ENCODE measurements at places on chromosomes 4 and X.

DNA sequence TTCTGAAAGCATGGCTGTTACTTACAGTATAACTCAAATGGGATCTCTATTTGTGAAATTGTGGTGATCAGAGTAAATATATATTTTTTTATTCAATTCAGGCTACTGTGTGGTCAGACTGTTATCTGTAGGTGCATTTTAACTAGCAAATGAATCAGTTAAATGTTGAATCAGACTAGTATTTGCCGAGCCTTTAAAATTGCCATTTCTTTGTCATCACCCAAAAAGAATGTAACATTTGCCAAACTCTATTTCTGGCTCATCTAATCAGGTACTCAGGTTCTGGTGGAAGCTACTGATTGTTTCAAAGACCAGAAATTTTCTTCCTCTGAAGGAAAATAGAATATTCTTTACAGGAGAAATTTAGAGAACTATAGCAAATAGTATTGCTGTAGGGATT is 1.8 kb upstream of the NAA15 start:
- H3K4me3 ChIP-seq, result peak overlapping the region; percentile 99
- peaks cover 40% of the 10 kb centered on the region for H3K4me1 ChIP-seq
- 0 out of 2 replicates have a peak, but pooled peaks cover 4% of the 10 kb centered on the region for H3K36me3 ChIP-seq
- no peaks in the 10 kb centered on the region for H3K27me3 ChIP-seq
- H3K27ac ChIP-seq, result peak overlapping the region; percentile 72

DNA sequence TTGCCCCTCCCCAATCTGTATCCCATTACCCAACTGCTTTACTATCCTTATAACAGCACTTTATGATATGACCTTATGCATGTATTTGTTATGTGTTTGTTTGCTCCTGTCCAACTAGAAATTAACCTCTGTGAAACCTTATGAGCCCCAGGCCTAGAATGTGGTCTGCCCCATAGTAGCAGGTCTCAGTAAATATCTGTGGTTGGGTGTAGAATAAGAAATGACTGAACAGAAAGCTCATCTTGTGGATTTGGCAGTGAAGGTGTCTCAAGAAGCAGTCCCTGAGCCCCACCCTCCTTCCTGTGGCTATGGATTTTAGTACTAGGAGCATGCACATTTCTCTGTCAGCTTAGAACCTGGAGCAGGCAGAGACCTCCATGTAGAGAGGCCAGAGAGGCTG is 229.0 kb upstream of the LCORL start:
- no peaks in the 10 kb centered on the region for H3K27me3 ChIP-seq
- H3K27ac ChIP-seq, result no peak overlapping the region
- no peaks in the 10 kb centered on the region for H3K36me3 ChIP-seq
- DNase-seq, result no peak

DNA sequence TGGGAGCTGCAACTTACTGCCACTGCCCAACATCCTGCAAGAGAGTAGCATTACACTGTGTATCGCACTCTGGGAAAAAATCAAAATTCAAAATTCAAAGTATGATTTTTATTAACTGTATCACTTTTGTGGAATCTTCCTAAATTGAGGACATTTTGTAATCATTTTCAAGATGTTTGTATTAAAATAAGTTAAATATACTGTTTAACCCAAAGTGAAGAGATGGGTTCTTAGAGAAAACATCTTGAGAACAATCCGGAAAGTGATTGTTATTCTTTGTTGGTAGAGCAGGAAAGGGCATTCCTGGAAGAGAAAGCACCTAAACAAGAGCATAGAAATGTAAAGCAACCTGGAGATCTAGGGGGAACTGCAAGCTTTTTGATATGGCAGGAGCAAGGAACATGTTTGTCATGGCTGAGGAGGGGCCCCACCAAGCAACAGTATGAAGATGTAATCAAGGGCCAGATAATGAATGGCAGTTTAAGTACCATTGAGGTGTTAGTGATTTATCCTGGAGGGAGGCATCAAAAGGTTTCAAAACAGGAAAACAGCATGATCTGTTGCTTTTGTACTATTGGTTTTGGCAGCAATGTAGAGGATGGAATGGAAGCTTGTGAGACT is 14.1 kb upstream of the SEC24D start:
- H3K27ac ChIP-seq, result no peak overlapping the region
- H3K36me3 ChIP-seq, result no peaks in the 10 kb centered on the region
- H3K4me1 ChIP-seq, result no peaks in the 10 kb centered on the region
- H3K4me3 ChIP-seq, result peak overlapping the region; percentile 48

DNA sequence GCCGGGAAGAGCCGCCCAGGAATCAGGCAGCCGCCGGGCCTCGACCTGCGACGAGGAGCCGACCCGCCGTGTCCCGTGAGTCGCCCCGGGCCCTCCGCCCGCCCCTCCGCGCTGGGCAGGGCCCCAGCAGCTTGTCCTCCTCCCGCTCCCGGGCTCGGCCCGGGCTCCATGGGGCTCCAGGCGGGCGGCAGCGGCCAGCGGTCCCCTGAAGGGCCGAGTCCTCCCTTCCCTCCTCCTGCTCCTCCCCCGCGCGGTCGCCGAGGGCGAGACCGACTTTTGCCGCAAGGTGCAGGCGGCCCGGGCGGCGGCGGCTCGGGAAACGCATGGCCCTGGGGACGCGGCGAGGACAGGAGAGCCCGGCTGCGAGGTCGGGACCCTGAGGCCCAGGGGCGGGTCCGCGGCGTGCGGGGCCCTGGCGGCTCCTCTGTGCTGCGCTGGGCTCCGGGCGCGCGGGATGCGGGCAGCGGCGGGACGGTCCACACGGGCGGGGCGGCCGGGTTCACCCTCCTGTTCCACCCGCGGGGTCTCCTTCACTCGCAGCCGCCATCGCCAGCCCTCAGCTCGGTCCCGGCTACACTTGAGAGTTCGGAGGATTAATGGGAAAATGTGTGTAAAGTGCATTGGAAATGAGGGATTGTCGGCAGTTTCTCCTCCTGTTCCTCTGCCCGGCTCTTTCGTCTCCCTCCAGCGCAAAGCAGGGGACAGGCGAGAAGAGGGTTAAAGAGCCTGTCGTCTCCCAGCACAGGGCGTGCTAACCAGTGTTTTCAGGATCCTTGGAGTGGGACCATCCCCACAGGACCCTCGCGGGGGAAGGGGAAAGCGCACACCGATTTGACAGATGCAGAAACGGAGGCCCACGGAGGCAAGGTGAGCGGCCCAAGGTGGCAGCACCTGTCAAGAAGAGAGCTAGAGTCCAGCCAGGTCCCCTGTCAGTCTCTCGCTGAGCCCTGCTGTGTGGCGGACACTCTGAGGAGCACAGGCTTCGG is 16.6 kb upstream of the ZNF718 start:
- DNase-seq, result no peak
- no peaks in the 10 kb centered on the region for H3K27me3 ChIP-seq
- H3K4me3 ChIP-seq, result no peak overlapping the region
- no peak overlapping the region for H3K27ac ChIP-seq
- H3K36me3 ChIP-seq, result no peaks in the 10 kb centered on the region
- no peaks in the 10 kb centered on the region for H3K4me1 ChIP-seq

GRCh38 chr4:175271010-175271630 is 353.0 kb downstream of the ADAM29 start:
- no peaks in the 10 kb centered on the region for H3K27me3 ChIP-seq
- H3K4me3 ChIP-seq, result no peak overlapping the region
- no peaks in the 10 kb centered on the region for H3K36me3 ChIP-seq
- H3K4me1 ChIP-seq, result no peaks in the 10 kb centered on the region
- no peak overlapping the region for H3K27ac ChIP-seq
- DNase-seq, result peak; percentile 24

GRCh38 chr4:53767482-53767881 is 176.2 kb upstream of the LNX1 start:
- no peaks in the 10 kb centered on the region for H3K36me3 ChIP-seq
- no peak overlapping the region for H3K27ac ChIP-seq
- no peaks in the 10 kb centered on the region for H3K27me3 ChIP-seq
- H3K4me3 ChIP-seq, result no peak overlapping the region
- no peaks in the 10 kb centered on the region for H3K4me1 ChIP-seq
- DNase-seq, result no peak

DNA sequence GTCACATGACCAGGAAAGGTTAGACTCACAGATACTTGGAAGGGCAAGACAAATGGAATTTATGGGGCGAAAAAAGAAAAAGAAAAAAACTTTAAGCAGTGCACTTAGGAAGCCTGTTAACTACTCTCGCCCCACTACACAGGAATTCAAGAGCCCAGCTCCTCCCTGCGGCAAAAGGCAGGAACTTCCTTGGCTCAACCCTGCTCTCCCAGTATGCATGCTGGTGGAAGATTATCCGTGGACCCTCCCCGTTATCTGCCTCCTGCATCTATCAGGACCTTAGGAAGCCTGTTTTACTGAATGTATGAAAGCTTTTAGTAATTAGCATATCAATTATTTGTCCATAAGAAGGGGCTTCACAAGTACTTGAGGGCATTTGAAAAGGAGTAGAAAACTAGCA is 40.1 kb upstream of the RPA4 start:
- no peaks in the 10 kb centered on the region for H3K27me3 ChIP-seq
- no peak overlapping the region for H3K4me3 ChIP-seq
- DNase-seq, result no peak
- H3K36me3 ChIP-seq, result no peaks in the 10 kb centered on the region

- H3K36me3 ChIP-seq, result peaks cover 5% of the 10 kb centered on the region
- H3K27ac ChIP-seq, result no peak overlapping the region
- no peaks in the 10 kb centered on the region for H3K27me3 ChIP-seq
Measured at GRCh38 chr4:20353646-20354045, 101.9 kb downstream of the SLIT2 start.

- no peaks in the 10 kb centered on the region for H3K4me1 ChIP-seq
- no peak for DNase-seq
- H3K27me3 ChIP-seq, result no peaks in the 10 kb centered on the region
- no peak overlapping the region for H3K27ac ChIP-seq
- H3K36me3 ChIP-seq, result no peaks in the 10 kb centered on the region
Measured at GRCh38 chr4:62500296-62500695, 1300.2 kb downstream of the ADGRL3 start.

GRCh38 chrX:51336584-51336983 is 4.0 kb downstream of the NUDT10 start:
- no peak overlapping the region for H3K4me3 ChIP-seq
- H3K27ac ChIP-seq, result no peak overlapping the region
- H3K36me3 ChIP-seq, result no peaks in the 10 kb centered on the region
- H3K4me1 ChIP-seq, result no peaks in the 10 kb centered on the region
- DNase-seq, result peak; percentile 47
- H3K27me3 ChIP-seq, result peaks cover 13% of the 10 kb centered on the region

GRCh38 chrX:78139160-78140123 is at the start of gene TAF9B:
TSS of gene TAF9B (minus strand) at chrX:78139650. CDS start at chrX:78139611, 39 bp downstream.
- H3K4me1 ChIP-seq, result peaks cover 10% of the 10 kb centered on the region
- H3K27me3 ChIP-seq, result no peaks in the 10 kb centered on the region
- peak within 1 kb of the TSS; percentile 5 for H3K27ac ChIP-seq
- peak within 1 kb of the TSS; percentile 98 for H3K4me3 ChIP-seq
- DNase-seq, result peak; percentile 91

DNA sequence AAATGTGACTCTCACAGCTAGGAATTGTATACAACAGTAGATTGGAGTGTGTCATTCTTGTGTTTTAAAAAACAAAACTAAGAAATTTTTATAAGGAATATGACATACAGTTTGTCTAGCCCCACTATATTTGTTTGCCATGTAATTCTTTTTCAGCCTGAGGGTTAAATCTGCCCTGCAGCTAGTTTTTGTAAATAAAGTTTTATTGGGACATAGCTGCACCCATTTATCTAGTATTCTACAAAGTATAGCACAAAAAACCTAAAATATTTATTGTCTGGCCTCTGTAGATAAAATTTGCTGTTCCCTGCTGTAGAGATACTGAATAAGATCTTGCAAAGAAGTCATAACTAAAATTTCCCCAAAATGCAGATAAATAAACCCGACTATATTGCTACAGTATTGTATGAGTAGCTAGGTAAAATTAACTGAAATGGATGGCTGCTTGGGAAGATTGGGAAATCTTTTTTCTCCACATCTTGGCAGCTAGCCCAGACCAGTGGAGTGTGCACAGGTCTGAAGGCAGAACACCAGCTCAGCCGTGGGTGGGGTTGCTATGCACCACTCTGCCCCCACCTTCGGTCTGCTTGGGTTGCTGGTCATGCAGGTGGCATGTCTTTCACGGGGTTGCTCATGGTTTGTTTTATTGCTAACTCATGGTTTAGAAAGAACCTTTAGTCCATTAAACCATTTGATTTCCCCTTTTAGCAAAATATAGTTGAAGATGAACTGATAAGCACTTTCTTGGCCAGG is 127.9 kb downstream of the KLHL8 start:
- no peaks in the 10 kb centered on the region for H3K27me3 ChIP-seq
- peaks cover 41% of the 10 kb centered on the region for H3K4me1 ChIP-seq
- H3K36me3 ChIP-seq, result peaks cover 6% of the 10 kb centered on the region
- peak overlapping the region; percentile 87 for H3K27ac ChIP-seq
- no peak overlapping the region for H3K4me3 ChIP-seq

GRCh38 chr4:84968925-84969324 is 2.4 kb upstream of the WDFY3 start:
- H3K27ac ChIP-seq, result no peak overlapping the region
- no peak for DNase-seq
- H3K4me1 ChIP-seq, result peaks cover 18% of the 10 kb centered on the region
- no peak overlapping the region for H3K4me3 ChIP-seq
- no peaks in the 10 kb centered on the region for H3K27me3 ChIP-seq
- H3K36me3 ChIP-seq, result no peaks in the 10 kb centered on the region
